ENCODE measurements at places on chromosomes 6 and 20.

- DNase-seq: no peak
Observed at GRCh38 chr6:145289573-145289972, 445.7 kb downstream of the EPM2A start.

DNA sequence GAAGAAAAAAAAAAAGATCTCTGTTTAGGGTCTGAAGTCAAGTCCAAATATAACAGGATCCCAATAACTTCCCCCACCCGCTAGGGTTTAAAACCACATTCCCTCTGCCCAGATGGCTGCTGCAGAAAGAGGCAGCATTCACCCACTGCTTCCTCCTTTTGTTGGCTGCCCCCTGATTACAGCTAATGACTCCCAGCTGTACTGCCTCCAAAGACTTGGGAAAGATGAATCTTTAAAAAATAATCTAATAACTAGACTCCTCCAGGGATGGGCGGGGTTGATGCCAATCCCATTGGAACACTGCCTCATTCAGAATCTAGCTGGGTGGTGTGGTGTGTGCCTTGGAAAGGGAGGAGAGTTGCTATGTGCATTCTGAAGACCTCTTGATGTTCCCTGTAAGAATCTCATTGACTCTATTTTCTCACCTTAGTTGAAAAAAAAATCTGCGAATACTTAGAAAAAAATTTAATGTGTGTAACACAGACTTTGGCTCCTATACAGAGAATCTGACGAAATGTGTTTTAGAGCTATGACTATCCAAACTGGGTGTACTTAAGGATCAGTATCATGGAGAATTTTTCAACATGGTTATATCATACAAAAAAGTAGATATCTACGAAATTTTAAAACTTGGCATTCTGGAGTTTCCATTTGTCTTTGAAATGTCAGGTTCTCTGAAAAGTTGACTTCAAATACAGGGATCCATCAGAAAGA is 174.0 kb downstream of the RNF144B start:
- no peak for DNase-seq

DNA sequence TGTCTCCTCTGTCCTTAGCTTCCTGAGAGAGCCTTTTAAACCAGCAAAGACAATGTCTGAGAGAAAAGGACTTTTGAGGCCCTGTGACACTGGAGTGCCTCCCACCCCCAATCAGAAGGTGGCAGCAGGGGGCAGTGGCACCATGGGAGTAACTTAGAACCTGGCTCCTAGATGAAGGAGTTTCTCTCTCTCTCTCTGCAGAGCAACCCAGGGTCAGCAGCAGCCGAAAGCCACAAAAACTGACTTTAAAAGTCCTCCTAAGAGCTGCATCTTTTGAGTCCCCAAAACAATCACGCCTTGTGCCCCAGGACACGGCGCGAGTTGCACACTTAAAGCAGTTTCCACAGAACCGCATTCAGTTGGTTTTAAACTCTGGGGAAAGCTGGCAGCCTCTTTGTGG is 5.3 kb upstream of the TCP11 start:
- DNase-seq: peak; percentile 67

DNA sequence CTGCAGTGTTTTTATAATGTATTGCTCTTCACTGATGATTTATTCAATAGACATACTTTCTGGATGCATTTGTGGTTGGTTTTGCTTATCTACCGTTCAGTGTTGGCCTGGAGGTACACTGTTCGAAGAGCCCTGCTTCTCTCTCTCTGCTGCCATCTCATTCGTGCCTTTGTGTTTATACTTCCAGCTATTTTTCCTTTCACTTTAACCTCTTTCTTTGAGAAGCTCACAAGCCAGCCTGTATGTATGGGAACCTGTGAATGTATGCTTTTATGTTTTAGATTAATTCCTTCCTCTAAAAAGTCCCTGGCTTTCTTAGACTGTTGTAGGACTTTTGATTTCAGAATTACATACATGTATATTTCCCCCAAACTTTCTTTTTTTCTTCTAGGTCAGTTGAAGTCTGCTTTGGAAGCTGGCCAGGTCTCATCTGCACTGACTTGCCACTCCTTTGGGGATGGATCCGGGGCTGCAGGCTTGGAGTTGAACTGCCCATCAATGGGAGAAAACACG is 83.0 kb downstream of the SCAND1 start:
- peak; percentile 54 for DNase-seq

DNA sequence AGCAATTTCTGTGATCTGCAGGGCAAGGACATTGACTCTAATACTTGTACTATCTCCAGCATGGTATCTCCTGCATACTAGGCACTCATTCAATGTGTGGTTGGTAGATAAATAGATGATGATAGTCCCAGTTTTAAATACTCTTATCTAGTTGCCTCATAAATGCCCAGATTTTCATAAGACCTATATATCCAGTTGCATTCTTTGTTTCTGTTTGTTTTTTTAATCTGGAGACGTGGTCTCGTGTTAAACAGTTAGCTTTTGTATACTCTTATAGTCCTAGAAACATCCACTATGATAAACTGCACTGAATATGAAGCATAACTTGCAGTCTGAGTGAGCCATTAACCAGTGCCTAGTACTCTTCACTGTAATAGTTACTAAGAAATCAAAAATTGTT is 35.5 kb upstream of the SUMO4 start:
- no peak for DNase-seq

DNA sequence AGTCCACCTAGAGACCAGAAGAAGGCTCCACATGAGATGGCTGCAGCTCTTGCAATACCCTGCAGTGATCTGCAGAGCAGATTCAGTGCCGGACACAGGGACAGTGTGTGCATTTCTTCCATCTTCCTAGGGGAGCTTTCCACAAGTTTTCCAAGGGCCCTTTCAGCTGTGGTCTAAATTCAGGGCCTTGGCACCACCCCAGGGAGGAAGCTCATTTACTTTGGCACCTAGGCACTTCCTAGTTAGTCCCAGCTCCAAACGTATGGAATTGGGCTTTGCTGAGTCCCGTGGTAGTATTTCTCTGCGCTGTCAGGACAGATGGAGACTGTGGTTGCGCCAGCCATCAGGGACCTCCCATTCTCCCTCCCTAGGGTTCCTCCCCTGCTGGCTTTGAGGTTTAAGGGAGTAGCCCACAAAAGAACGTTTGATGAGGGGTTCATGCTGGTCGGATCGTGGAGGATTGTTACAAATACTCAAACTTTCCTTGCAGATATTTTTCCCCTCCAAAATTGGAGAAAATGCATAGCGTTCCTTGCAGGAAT is 182.3 kb upstream of the UST start:
- DNase-seq: no peak

- peak; percentile 77 for DNase-seq
Observed at GRCh38 chr6:28673787-28674671, 148.3 kb downstream of the GPX5 start.

DNA sequence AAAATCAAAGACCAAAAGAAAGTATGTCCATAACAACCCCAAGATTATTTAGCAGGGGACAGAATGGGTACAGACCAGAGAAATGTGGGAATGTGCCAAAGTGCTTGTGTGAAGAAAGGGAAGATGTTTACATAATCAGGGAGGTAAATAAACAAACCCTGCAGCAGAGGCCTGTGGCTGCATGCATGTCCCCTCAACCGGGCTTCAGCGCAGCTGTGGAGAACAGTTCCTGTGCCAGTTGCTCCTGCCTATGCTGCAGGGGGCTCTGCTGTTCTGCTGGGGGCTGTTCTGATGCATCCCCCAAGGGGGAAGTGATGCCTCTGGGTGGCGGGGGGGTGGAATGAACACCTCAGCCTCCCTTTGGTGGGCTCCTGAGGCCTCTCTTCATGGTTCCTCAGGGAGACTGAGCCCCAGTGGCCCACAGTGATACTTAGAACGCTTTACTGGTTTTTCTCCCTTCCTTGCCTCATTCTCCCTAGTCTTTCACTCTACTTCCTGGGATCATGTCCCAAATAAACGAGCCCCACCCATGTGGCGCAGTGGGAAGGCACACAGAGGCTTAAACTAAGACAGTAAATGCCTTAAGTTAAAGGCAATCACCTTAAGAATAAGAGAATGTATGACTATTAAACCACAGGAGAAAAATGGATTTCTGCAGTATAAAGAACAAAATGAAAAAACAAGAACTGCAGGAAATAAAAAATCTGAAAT is 23.0 kb downstream of the RAB23 start:
- peak; percentile 36 for DNase-seq

GRCh38 chr20:45612314-45612713 is 17.2 kb upstream of the WFDC10A start:
- DNase-seq: no peak

DNA sequence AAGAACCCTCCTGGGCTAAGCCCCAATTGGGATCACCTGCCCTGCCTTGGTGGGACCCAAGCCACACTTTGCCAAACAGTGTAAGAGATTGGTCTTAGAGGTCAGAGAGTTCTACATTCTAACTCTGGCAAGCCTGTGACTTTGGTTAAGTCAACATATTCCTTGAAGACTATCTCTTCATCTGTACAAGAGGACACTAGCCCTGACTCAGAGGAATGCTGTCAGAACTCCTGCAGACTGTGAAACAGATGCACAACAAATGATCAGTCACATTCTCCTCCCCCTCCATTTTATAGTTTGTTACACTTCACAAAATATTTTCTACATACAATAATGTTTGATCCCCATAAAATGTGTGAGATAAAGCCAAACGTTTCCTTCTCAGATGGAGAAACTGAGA is 91.7 kb upstream of the EPB41L1 start:
- DNase-seq: peak; percentile 35

DNA sequence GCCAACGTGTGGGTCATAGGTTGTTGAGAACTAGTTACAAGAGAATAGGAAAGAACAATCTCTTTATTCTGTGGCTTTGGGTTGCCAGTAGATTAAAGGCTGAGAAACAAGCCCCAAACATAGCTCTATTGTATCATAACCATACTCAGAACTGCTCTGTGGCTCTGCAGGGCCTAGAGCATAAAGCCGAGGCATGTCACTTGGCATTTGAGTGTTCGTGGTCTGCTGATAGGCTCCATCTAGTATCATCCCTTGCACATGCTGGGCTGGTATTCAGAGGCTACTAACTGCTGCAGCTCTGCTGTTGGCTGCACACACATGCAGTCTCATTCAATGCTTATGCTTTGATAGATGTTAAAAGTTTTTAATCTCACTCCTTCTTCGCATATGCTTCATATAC is 157.9 kb downstream of the OGFRL1 start:
- no peak for DNase-seq

- no peak for DNase-seq
Observed at GRCh38 chr6:140314682-140315081, 940.2 kb upstream of the CITED2 start.

DNA sequence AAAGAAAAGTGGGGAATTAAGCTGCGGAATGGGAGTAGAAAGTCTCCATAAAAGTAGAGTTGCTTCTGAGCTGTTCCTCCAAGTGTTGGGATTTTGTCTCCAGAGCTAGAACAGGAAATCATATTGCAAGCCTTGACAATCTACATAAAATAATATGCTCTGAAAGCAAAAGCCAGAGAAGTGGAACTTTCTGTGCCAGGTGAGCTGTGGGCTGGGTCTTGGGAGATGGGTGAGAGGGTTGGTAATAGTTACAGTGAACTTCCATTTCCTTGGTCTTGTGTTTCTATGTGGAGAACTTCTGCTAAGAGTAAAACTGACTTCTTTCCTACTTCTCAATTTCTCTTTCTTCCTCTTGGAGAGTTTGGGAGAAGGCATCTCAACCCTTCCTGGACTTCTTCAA is 6.3 kb upstream of the HMGN4 start:
- no peak for DNase-seq

- no peak for DNase-seq
Observed at GRCh38 chr6:67199425-67199824, 1435.7 kb upstream of the ADGRB3 start.

DNA sequence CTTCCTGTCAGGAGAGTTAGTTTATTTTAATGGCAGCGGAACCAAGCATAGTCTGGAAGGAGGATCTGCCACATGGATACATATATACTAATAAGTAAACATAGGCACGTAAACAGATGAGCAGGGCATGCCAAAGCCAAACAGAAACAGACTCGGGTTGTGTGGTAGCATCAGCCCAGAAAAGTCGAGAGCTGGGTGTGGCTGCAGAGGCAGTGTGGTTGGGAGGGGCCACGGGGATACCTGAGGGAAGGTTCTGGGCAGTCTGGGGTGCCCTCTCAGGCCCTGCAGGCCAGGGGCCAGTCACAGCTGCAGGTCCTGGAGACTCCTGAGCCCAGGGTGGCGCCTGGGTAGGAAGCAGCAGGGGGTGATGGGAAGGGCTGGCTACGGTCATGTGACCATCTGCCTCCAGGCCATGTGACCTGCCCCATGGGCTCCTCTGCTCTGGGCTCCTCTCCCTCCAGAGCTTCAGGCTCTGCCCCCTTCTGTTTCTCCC is 42.8 kb upstream of the MRPS10 start:
- no peak for DNase-seq

- no peak for DNase-seq
Observed at GRCh38 chr20:59040667-59041066, 1.9 kb downstream of the PRELID3B start.

- no peak for DNase-seq
Observed at GRCh38 chr20:59403962-59404314, 103.5 kb downstream of the EDN3 start.

- DNase-seq: no peak
Observed at GRCh38 chr6:132725471-132725870, 11.6 kb upstream of the VNN1 start.

GRCh38 chr20:37314617-37315016 is 25.2 kb downstream of the MANBAL start:
- DNase-seq: no peak

GRCh38 chr6:71312089-71312488 is 23.5 kb downstream of the OGFRL1 start:
- no peak for DNase-seq

- no peak for DNase-seq
Observed at GRCh38 chr20:33817411-33817810, 6.3 kb downstream of the CHMP4B start.

GRCh38 chr6:144211160-144211559 is 60.8 kb downstream of the STX11 start:
- no peak for DNase-seq

DNA sequence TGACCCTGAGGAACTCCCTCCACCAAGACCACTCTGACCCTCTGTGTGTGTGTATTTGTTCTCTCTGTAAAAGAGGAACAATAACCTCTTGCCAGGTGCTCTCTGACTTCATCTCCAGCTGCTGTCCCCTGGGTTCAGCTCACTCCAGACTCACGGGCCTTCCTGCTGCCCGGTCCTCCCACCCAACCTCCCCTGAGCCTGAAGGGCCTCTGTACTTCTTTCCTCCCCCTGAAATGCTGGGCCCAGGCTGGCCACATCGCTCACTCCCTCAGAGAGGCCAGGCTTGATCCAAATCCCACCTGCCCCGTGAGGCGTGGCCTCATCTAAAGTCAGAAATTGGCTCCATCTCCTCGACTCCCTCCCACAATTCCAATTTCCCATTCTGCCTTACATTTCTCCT is 202.4 kb downstream of the PRKN start:
- DNase-seq: no peak

DNA sequence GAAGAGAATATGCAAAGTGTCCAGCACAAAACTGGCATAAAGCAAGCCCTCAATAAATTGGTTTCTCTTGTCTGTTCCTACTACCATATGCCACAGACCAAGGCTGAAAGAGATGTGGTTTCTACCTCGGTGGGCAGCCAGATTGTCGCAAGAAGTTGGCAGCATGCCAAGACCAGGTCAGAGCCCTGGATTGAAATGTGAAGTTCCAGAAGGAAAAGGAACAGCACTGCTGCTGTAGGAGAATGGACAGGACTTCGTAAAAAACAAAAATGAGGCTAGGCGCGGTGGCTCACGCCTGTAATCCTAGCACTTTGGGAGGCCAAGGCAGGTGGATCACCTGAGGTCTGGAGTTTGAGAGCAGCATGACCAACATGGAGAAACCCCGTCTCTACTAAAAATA is 22.1 kb downstream of the MRPL14 start:
- no peak for DNase-seq
